ENCODE measurements at places on chromosomes 3 and 15. TPM values are rescaled to one million over a fixed set of nuclear protein-coding genes. Genes with fewer than 3 reads are reported as not detected.

ACAN gene
- total RNA-seq = not detected

TMEM266 gene
- 0.13 TPM for total RNA-seq

DNA sequence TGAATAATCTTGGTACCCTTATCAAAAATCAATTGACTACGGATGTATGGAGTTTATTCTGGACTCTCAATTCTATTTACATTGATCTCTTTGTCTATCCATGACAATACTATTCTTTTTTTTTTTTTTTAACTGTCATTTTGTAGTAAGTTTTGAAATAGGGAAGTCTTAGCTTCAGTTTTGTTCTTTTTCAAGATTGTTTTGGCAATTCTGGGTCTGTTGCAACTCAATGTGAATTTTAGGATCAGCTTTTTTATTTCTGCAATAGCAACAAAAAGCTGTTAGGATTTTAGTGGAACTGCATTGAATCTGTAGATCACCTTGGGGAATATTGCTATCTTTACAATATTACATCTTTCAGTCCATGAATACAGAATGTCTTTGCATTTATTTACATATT is 21.4 kb downstream of the BTLA start:
- no peak for DNase-seq

GRCh38 chr3:174767853-174768382 is 91.2 kb upstream of the NAALADL2 start:
- no peak for DNase-seq

GRCh38 chr3:146374146-146374545 is 95.2 kb downstream of the PLSCR2 start:
- DNase-seq = no peak

- peak; percentile 27 for DNase-seq
Observed at GRCh38 chr3:13379201-13379830, 40.8 kb downstream of the NUP210 start.

SECISBP2L gene
- 43.5 TPM for total RNA-seq

- DNase-seq = no peak
Observed at GRCh38 chr15:69143756-69144436, 16.5 kb upstream of the GLCE start.

ZKSCAN7 gene
- total RNA-seq = 2.1 TPM

DNA sequence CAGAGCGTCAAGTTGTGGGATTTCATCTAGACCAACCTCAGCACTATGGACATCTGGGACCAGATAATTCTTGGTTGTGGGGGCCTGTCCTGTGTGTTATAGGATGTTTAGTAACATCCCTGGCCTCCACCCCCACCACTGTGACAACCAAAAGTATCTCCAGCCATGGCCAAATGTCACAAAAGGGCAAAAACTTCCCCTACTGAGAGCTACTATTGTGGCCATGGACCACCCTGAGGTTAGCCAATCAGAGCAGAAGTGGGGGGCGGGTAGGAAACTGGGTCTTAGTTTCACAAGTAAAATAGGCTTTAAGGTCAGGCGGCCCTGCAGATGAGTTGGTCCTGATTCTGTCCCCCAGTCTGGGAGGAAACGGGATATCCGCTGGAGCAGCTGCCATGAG is 25.4 kb downstream of the KIF7 start:
- DNase-seq = no peak

All from heart right ventricle (tissue), 16 donors.